Peyer's patch (tissue), 4 donors: ENCODE measurements at places on chromosomes 2 and 18.
A peak's percentile ranks its signal among the peaks of the same experiment; 100 is the strongest.

DNA sequence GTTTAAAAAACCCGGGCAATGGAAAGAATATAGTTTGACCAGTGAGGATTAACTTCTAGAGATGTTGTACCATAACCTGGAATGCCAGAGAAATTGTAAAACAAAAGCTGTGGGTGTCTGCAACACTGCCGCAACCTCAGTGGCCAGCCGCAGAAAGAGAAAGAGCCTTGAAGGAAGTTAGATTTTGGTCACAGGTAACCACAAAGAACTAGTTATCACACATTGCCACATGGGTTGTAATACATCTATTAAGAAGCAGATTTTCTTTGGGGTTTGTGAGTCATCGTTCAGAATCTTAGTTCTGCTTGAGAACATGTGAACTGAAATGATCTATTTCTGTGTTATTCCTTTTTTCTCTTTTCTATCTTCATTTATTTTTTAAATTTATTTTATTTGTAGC lies 222.9 kb upstream of the AGAP1 start:
- DNase-seq: no peak

- no peak for DNase-seq
Observed at GRCh38 chr2:128601298-128602037, 282.8 kb upstream of the HS6ST1 start.

DNA sequence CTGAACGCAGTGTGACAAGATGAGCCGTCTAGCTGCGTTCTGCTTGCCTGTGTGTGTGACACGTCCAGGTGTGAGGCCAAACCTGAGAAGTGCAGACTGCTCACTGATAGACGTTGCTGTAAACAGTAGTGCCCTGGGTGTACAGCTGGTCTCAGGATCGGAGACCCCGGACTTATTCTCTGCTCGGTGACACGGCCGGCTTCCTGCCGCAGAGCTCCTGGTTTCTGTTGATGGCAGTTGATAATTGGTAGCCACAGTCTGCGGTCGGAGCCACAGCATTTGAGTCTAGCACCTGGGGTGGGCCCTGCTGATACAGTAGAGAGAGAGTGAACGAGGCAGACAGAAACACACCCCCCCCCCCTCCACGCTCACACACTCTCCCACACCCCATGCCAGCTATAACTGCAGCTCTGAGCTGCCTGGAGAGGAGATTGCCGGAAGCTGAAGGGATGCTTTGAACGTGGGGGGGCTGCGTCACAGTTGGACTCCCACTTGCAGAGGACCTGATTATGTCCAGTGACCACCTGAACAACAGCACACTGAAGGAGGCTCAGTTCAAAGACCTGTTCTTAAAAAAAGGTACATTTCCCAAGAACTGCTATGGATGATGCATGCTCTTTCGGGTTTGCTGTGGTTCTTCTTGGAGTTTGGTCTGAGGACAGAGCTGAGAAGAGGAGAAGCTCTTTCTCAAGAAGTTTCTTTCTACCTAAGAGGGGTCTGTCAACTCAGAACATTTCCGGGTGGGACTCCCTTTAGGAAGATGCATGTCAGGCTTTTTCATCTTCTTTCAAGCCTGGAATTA lies 114.0 kb downstream of the FAM210A start:
- DNase-seq: peak; percentile 95

- DNase-seq: no peak
Observed at GRCh38 chr18:29594493-29594892, 1417.6 kb upstream of the CDH2 start.

DNA sequence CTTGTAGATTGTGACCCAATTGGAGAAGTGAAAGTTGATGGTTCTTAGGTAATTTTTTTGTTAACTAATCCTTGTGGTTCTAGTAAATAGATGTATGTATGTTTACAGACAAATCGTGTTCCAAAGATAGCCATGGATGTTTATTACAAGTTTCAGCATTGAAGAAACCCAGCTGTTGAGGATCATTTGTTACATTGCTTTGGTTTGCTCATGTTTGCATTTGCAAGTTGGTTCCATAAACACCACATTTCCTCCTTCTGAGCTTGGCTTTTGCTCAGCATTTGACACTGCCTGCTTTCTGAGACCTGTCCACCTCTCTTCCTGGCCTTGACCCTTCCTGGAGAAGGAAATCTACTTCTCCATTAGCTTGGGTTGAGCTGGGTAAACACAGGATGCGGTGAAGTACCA lies 1.8 kb upstream of the CCDC68 start:
- no peak for DNase-seq
